Keratinocyte (primary cell): ENCODE measurements at places on chromosomes 3 and 15.

GRCh38 chr3:17592956-17593355, 149.5 kb downstream of the TBC1D5 start:
- no peak for DNase-seq

GRCh38 chr15:70793694-70794093, 30.3 kb upstream of the UACA start:
- no peak for DNase-seq

DNA sequence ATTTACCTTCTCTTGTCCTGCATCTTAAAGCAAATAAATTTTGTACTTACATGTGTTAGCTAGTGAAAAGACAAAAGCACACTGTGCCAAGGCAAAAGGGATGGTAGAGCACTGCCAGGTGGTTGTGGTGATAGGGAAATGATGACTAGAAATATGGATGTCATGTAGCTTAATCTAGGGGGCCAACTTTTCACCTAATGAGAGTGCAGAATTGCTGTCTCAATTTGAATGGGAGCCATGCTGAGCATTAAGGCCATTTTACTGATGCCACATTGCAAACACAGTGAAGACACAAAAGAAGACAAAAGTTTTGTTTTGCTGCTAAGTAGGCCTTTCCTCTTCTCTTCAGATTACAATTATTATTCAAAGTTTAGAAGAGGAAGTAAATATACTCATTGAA, 274.7 kb downstream of the PDCD6IP start:
- no peak for DNase-seq

- DNase-seq, result no peak
Observed at GRCh38 chr15:43183270-43183669, 1.9 kb upstream of the CCNDBP1 start.

DNA sequence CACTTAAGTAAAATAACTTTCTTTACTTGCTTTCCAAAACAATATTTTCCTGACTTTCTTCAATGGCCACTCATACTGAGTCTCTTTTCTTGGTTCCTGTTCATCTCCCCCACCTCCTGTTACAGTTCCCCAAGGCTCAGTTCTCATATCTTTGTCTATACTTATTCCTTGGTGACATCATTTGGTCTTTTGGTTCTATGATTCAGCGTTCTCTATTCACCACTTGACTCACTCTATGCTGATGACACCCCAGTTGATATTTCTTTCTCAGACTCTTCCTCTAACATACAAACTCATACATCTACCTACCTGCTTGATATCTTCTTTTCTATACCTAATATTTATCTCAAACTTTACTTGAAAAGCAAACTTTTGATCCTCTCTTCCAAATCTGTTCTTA, 85.0 kb upstream of the P3H2 start:
- no peak for DNase-seq

GRCh38 chr3:124791142-124791541, 60.9 kb downstream of the UMPS start:
- DNase-seq, result no peak

DNA sequence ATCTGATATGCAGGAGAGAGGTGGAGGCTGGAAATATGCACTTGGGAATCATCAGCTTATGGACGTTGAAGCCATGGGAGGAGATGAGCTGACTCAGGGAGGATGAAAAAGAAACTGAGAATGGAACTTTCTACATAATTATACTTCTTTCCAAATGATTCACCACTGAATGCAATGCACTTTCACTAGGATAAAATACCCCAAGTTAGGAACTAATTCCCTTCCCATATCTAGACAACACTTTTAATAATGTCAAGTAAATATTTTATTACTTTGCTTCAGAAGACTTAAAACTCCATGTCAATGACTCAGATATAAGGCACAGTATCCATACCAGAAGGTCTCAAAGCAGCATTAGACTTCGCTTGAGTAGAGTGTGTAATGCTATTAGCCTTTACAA, 24.2 kb downstream of the NPTN start:
- no peak for DNase-seq

DNA sequence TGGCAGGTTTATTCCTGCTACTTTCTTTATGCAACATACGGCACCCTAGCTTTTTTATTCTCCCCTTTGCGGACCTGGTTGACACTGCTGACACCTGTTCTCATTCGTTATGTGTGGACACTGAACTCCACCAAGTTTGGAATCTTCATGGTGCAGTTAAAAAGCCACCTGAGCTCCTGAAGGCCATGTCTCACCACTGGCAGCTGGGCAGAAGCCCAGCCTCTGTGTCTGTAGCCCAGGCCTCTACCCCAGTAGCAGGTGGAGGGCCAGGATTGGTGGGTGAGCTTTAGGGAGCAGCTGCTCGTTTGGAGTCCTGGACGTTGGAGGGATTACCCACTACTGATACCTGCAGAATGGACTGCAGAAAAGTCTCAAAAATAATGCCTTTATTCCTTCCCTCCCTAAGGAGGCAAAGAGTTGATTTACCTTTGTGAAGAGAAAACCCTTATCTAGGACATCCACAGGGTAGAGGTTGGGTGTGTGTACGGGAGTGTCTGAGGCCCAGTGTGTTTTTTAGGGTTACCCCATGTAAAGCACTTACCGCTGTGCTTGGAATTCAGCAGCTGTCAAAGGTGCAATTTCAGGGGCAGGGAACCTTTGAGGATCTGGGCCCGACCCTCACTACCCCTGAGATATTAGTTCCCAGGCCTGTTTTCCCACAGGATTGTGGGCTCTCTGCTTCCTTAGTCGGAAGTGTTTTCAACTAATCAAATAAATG, 637 bp upstream of the CCNDBP1 start:
- no peak for DNase-seq

- DNase-seq, result no peak
Observed at GRCh38 chr15:91950631-91951329, 97.3 kb downstream of the SLCO3A1 start.

GRCh38 chr3:196772102-196772501, 32.4 kb downstream of the PAK2 start:
- DNase-seq, result no peak

- no peak for DNase-seq
Observed at GRCh38 chr3:59438492-59438891, 388.7 kb upstream of the CFAP20DC start.

DNA sequence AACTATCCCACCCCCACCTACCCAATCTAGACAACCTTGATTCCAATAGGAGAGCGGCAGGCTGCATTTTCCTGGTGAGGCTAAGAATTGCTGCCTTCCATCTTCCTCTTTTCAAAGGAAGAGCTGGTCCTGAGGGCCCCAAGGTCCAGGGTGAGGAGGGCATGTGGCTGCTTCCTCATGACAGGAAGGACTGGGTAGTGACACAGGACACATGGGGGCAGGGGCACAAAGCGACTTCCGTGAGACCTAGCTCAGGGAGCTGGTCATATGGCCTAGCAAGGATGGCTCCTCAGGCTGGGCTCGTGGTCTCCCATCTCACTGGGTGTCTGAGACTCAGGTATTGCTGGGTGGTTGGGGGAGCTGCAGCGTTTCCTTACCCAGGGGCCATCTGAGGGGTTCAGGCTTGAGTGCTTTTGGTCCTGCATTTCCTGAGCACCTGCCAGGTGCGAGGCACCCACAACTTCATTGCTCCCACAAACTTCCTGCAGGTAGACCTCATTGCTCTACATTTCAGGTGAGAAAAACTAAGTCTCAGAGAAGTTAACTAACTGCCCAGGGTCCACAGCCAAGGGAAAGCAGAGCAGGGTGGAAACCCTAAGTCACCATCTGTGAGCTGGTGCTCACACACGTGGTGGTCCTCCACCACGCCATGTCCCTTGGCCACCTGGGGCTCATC, 160.0 kb upstream of the TLE3 start:
- DNase-seq, result no peak

DNA sequence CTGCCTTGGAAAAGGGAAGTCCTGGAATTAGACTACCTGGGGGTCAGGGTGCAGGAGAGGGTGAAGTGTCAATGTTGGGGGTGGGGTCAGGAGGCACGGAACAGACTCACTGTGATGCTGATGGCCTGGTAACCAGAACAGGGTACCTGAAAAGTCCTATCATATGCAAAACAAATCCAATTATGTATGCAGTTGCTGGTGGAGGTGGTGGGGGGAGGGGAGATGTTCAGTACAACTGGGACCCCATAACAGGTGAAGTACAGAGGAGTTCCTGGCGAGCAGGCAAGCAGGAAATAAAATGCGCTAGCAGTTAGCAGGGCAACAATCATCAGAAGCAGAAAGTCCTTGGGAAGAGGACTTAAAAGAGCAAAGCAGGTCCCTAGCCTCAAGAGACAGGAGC, 4.2 kb upstream of the KATNBL1 start:
- DNase-seq, result no peak

DNA sequence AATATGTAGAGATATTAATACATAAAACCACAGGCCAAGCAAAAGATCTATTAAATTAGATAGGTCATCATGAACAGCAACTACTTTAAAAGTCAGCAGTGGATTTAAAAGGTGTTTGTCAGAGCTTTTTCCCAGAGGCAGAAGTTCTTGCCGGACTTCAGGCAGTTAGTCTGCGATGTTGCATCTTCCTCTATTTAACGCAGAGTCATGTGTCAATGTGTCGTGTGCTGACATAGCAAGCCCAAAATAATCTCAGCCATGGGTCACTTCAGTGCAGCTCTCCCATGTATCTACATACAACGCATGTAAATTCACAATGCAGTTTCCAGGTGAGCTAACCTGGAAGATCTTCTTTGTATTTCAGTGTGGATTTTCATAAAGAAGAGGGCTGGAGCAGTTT, 8.0 kb upstream of the TMEM212 start:
- DNase-seq, result no peak

DNA sequence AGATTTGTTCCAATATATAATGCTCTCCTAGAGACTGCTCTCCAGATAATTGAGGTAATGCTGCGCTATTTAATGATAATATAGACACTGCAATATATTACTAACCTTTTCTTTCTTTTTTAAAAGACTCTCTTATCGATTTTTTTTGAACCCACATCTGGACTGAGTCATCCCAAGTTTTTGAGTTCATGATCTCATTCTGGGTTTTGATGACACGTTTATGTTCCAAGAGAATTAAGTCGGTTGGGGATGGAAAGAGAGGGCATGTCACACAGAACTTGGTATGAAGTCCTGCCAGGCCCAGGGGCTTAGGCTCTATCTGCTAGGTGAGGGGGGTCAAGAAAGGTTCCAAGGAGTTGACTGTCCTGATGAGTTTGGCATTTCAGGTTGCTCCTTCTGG, 431.1 kb downstream of the MFSD1 start:
- DNase-seq, result no peak

DNA sequence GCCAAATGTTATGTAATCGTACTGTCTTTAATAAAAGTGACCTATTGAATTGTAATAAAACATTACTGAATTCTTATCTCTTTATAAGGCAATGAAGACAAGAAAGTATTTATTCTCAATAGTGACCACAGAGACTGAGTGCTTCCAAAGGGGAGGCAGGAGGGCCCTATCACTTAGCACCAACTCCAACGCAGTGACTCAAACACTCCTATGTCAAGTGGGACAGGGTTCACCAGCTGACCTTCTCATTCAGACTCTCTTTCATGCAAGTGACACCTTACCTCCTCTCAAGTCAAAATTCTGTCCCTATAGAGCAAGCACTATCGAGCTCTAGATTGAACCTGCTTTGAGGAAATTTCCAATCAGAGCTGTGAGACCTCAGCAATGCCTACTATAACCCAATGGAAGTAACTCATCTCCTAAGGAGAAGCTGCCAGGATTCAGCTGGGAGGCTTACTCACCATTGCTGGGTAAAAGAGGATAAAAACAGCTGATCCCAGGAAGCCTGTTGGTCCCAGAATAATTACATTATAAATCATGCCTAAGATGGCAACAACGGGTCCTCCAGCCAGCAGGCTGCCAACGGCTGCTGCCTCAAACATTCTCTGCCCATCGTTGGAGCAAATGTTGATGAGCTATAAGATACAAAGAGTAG, 35.6 kb downstream of the ABCC5 start:
- DNase-seq, result no peak

- no peak for DNase-seq
Observed at GRCh38 chr3:105355408-105356061, 11.2 kb upstream of the ALCAM start.

DNA sequence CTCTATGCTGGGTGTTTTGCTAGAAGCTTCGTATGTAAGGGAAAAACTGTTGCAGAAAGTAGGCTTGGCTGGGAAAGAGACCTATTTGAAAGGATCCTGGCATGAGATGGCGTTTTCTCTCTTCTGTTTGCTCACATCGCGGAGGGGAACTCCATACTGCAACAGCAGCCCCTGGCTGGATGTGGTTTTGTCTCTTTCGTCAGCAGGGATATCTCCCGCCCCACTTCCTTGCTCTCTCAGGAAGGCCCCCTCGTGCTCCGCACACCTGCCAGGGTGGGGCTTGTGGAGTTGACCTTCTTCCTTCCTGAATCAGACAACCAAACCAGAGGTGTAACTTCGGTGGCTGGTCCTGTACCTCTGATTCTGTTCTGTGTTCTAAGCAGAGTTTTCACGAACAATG, 26.4 kb upstream of the MYZAP start:
- DNase-seq, result no peak

DNA sequence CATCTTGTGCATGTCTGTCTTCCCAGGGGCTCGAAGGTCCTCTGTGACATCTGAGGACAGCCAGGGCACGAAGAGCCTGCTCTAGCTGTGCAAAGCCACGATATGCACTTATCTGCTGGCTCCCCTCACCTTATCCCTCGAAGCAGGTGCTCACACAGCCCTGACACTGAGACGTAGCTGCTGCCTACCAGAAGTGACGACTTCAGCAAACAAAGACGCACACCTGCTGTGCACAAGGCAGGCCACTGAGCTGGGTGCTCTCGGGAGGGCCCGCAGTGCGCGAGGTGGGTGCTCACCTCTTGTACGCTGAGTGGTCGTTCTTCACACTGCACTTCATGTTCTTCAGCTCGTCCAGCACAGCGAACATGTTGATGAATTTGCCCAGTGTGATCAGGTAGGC, 37.3 kb downstream of the CYFIP1 start:
- no peak for DNase-seq

GRCh38 chr15:51736069-51736468, 1.4 kb downstream of the LYSMD2 start:
- no peak for DNase-seq

GRCh38 chr3:12479919-12480427, 4.3 kb upstream of the TSEN2 start:
- DNase-seq, result no peak

GRCh38 chr15:59410391-59410896, 27.5 kb upstream of the FAM81A start:
- no peak for DNase-seq

DNA sequence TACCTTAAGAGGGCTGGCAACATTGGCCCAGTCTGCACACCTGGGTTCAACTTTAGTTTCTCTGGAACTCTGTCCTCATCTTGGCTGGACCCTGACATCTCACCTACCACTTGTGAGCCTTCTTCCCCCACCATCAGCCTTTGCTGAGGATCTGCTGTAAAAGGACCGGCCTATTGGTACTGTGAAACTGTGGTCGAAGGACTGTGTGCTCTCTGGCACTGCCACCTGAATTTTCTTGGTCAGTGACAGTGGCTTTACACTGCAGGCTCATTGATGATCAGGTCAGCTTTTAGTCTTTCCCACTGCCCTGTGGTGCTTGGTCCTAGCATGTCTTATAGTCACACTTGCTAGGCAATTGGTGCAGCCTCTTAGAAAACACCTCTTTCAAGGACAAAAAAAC, 86.9 kb downstream of the PEX5L start:
- DNase-seq, result no peak
